ENCODE measurements at places on chromosomes 1 and 21.
A peak's percentile ranks its signal among the peaks of the same experiment; 100 is the strongest.

DNA sequence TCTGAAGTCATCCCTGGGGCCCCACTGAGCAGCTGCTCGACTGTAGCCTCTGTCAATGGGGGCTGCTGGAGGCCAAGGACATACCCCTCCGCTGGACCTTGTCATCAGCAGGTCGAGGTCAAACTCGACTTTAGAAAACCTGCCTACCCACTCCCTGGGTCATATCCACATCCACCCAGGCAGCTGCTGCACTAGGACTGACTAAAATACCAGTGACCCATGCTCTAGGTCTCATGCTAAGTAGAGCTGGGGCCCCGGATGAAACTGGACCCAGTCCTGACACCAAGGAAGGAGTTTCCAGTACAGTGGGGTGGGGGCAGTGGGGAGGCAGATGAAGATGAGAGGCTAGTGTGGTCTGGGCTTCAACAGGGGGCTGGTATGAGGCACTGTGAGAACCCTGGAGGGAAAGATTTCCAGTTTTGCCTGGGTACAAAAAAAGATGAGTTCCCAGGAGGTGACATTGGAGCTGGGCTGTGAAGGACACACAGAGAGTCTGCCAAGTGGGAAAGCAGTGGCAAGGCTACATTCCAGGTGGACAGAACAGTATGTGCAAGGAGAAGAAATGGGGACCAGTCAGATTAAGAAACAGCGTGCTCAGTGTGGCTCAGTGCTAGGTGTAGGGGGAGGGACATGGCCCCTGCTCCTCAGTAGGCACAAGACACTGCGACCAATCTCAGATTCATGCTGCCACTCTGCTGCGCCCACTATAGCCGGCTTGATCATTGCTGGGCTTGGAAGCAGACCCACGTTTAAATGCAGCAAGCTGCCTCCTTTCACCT lies 12.4 kb downstream of the SLC2A1 start:
- DNase-seq: no peak
- H3K4me3 ChIP-seq: no peak overlapping the region
- H3K27me3 ChIP-seq: no peaks in the 10 kb centered on the region
- H3K27ac ChIP-seq: no peak overlapping the region
- H3K4me1 ChIP-seq: peaks cover 94% of the 10 kb centered on the region
- peaks cover 46% of the 10 kb centered on the region for H3K36me3 ChIP-seq

DNA sequence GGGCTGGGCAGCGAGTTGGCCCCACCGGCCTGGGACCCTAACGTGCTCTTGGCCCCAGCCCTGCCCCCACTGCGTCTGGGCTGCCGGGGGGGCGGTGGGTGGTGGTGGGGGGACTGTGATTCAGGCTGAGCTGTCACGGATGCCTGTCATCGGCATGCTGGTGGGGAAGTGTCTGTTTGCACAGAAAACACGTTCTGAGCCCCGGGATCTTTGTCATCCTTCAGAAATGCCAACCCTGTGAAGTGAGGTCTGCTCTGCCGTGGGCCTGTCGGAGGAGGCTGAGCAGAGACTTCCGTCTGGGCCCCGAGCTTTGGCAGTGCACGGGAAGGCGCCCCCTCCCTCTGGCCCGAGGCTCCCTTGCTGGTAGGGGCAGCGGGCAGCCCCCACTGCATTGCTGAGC lies 24.3 kb upstream of the PLCH2 start:
- H3K4me3 ChIP-seq: no peak overlapping the region
- no peaks in the 10 kb centered on the region for H3K36me3 ChIP-seq
- H3K27ac ChIP-seq: no peak overlapping the region

DNA sequence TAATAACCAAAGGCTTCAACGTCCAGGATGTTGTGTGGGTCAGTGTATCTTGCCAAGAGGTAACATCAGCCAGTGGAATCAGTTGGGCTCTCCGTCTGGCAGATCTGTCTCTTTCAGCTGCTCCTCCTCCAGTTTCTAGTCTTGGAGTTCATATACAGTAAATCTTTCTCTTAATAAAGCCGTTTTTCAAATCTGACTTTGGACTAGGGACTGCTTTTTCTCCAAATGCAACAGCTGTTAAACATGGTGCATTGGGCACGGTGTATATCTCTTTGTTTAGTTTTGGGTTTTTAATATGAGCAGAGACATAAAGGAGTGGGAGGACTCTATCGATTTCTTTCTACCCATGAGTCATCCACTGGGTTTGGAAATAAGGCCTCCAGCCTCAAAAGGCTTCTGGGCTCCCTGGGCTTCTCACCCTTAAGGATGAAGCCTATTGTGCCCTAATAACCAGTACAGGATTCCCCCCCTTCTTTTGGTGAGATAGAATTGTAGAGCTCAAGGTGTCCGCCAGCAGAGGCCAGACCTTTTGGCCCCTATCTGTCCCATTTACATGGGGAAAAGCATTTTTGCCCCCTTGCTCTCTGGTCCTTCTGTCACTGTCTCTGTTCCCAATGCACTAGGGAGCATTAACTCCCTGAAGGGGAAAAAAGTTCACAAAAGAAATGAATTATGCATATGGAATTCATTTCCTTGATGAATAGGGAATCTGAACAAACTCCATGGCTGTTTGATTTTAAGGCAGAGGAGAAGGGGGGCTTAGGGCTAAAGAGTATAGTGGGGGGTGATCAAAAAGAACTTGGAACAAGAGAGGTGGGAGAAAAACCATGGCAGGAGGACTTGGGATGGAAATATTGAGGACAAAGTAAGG lies 86.0 kb downstream of the PBX1 start:
- no peak overlapping the region for H3K27ac ChIP-seq
- H3K36me3 ChIP-seq: no peaks in the 10 kb centered on the region
- H3K4me3 ChIP-seq: no peak overlapping the region
- H3K4me1 ChIP-seq: no peaks in the 10 kb centered on the region
- no peaks in the 10 kb centered on the region for H3K27me3 ChIP-seq
- no peak for DNase-seq

DNA sequence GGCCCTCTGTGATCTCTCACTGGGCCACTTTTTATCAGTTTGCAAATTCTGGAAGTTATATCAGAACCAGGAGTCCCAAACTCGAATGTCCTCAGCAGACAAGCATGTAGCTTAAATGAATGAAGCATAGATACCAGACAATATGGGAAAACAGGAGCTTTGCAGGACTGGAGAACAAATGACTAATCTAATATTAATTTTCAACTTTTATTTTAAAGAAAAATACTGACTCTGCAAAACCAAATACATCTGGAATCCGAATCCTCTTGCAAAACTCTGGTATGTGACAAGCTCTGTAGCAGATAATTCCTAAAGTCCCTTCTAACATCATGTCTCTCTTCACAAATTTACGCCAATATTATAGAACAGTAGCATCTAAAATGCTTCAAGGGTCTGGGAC lies 427.4 kb downstream of the TTLL7 start:
- no peaks in the 10 kb centered on the region for H3K36me3 ChIP-seq
- H3K27me3 ChIP-seq: no peaks in the 10 kb centered on the region
- no peak overlapping the region for H3K4me3 ChIP-seq
- H3K4me1 ChIP-seq: no peaks in the 10 kb centered on the region
- DNase-seq: no peak

DNA sequence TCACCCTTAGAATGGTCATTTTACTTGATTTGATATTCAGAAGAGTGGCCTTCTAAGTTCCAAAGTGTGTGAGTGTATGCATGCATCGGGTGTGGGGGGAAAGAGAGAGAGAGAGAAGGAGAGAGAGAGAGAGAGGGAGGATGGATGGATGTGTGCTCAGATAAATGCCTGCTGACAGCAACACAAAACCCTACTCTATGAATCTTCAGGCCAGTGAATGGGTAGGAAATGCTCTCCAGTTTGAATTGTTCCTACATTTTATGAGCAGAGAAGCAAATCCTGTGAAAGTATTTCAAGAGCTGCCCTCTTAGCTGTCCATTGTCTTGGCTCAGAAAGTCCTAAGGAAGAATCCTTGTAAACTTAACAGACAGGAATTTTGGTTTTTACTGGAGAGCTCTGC lies 7.4 kb downstream of the JAM2 start:
- H3K4me3 ChIP-seq: no peak overlapping the region
- H3K27ac ChIP-seq: no peak overlapping the region
- H3K4me1 ChIP-seq: no peaks in the 10 kb centered on the region
- no peaks in the 10 kb centered on the region for H3K36me3 ChIP-seq

GRCh38 chr1:225903623-225904022 lies 14.7 kb upstream of the LEFTY1 start:
- no peak for DNase-seq
- H3K27ac ChIP-seq: no peak overlapping the region
- no peaks in the 10 kb centered on the region for H3K27me3 ChIP-seq
- H3K4me1 ChIP-seq: peaks cover 20% of the 10 kb centered on the region

DNA sequence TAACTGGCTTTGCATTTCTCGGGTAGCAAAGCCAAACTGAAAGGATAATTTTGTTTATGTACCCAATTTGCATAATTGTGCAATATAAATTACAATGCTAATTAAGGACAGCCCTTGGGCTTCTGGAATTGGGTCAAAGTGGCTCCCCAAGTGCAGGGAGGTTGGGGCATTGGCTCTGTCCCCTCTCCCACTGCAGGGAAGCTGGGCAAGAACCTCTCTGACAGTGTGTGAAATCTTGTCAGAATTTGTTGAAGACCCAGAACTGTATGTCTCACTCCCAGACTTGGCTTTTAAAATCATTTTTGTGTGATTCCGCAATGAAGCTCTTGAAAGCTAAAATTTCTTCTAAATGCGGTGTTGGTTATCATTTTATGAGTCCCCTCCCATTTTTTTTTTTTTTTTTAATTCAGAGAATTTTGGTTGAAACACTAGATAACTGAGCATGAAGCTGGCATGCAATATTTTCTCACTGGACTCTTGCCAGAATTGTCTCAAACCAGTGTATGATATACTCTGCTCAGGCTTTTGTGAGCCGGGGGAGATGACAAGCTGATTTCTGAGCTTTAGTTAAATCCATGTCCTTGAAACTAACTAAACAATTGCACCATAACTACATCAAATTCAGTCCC lies 878.9 kb upstream of the CXADR start:
- H3K4me3 ChIP-seq: no peak overlapping the region
- H3K27ac ChIP-seq: no peak overlapping the region
- DNase-seq: no peak
- no peaks in the 10 kb centered on the region for H3K27me3 ChIP-seq
- H3K4me1 ChIP-seq: no peaks in the 10 kb centered on the region
- H3K36me3 ChIP-seq: no peaks in the 10 kb centered on the region

DNA sequence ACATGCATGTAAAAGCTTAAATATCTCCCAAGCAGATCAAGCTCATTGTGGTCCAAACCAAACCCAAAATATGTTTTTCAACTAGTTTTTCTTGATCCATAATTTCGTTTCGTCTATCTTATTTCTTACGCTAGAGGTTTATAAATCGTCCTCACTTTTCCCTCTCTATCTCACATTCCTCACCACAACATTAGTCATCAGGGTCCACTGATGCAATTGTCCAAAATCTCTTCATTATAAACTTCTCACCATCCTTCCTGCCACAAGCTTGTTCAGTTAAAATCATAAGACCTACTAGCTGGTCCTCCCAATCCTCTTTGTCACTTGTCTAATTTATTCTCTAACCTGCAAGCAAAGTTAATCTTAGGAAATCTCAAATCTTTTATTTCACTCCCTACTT lies 173.0 kb upstream of the PALMD start:
- no peak overlapping the region for H3K27ac ChIP-seq
- no peaks in the 10 kb centered on the region for H3K27me3 ChIP-seq
- no peaks in the 10 kb centered on the region for H3K4me1 ChIP-seq
- DNase-seq: no peak
- no peak overlapping the region for H3K4me3 ChIP-seq

GRCh38 chr1:87231703-87232367 lies 96.8 kb upstream of the LMO4 start:
- no peak for DNase-seq
- no peaks in the 10 kb centered on the region for H3K36me3 ChIP-seq
- H3K4me3 ChIP-seq: no peak overlapping the region
- H3K4me1 ChIP-seq: no peaks in the 10 kb centered on the region
- H3K27me3 ChIP-seq: peaks cover 2% of the 10 kb centered on the region

GRCh38 chr1:53730224-53730865 lies 8.6 kb downstream of the GLIS1 start:
- no peak for DNase-seq
- no peak overlapping the region for H3K4me3 ChIP-seq
- no peak overlapping the region for H3K27ac ChIP-seq

- H3K4me1 ChIP-seq: no peaks in the 10 kb centered on the region
- H3K27me3 ChIP-seq: no peaks in the 10 kb centered on the region
- no peak overlapping the region for H3K4me3 ChIP-seq
- peaks cover 17% of the 10 kb centered on the region for H3K36me3 ChIP-seq
- no peak overlapping the region for H3K27ac ChIP-seq
- no peak for DNase-seq
Observed at GRCh38 chr1:161884475-161884874, 118.4 kb downstream of the ATF6 start.

DNA sequence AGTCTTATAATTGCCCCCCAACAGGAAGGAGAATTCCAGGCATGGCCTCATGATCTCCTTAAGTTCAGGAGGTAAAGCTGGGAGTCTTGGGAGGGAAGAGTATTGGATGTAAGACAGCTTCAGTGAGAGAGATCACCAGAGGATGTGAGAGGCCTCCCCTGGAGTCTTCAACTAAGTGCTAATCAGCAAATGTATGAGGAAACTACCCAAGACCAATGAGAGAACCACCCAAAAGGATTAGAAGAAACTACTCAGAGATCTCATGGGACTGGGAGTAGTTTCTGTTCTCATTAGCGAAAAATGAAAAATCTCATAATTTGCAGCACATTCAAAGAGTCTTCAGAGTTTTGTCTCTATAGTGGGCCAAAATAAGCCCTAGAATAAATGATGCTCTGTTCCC lies 36.6 kb upstream of the WNT2B start:
- no peak overlapping the region for H3K4me3 ChIP-seq
- H3K36me3 ChIP-seq: no peaks in the 10 kb centered on the region
- H3K4me1 ChIP-seq: no peaks in the 10 kb centered on the region
- no peak for DNase-seq
- H3K27me3 ChIP-seq: peaks cover 15% of the 10 kb centered on the region

DNA sequence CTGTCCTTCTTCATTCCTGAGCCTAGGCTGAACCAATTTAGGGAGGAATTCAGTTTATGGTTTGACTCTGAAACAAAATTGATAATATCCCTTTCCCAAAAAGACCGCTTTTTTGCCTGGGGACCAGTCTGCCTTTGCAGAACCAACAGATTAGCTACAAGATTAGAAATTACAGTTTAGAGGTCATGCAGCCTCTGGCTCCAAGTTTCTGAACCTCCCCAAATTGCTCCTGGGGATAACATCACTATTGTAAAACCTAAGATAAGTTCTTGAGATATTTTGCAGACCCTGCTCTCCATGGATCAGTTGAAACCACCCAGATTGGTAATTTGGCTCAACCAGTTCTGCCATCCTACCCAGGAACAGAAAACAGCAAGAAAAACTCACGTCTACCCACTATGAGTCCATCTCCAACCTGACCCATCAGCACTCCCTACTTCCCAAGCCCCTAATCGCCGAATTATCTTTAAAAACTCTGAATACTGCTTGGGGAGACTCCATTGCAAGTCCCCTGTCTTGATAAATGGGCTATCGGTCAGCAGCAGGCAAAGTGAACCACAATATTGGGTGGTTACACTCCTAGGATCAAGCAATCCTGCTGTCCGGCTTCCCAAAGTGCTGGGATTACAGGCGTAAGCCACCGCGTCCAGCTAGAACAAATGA lies 605 bp upstream of the RABGGTB start:
- H3K27me3 ChIP-seq: no peaks in the 10 kb centered on the region
- H3K4me1 ChIP-seq: peaks cover 21% of the 10 kb centered on the region
- H3K27ac ChIP-seq: peak overlapping the region; percentile 86
- no peak for DNase-seq

Measured in CD4-positive, alpha-beta T cell (primary cell).